ENCODE measurements at places on chromosomes 6 and 20. TPM values are rescaled to one million over a fixed set of nuclear protein-coding genes. Genes with fewer than 3 reads are reported as not detected.

Gene GPLD1
- total RNA-seq, result 0.27 TPM

Gene NNAT
- total RNA-seq, result not detected

Gene ELOVL2
- not detected for total RNA-seq

Gene NFATC2
- total RNA-seq, result 0.79 TPM

Data from HFFc6 (cell line).